ENCODE measurements at places on chromosomes 12 and 14.

GRCh38 chr12:1840981-1841425, 20.6 kb downstream of the LRTM2 start:
- no peak for DNase-seq

DNA sequence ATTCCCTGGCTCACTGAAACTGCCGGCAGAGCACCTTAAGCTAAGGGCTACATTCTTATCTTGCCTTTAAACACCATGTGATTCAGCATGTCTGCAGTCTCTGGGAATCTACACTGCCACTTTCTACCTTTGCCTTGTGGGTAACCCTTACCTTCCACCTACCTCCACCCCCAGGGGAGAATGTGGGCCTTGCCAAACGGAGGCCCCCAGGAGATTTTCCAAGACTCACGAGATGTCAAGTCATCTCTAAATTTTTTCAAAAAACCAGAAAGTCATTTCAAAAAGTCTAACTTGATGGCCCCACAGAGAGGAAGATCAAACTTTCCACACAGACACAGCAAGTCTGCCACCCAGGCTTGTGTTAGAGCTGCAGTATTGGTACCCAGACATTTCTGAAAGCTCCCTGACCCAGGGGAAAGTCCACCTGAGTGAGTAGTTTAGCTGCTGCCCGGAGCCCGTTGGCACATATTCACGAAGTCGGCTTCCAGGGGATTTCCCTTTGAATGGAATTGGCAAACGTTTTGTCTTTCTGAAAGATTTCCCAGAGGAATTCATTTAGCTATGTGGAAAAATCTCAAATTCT, 4.7 kb upstream of the PSMA6 start:
- peak; percentile 67 for DNase-seq

DNA sequence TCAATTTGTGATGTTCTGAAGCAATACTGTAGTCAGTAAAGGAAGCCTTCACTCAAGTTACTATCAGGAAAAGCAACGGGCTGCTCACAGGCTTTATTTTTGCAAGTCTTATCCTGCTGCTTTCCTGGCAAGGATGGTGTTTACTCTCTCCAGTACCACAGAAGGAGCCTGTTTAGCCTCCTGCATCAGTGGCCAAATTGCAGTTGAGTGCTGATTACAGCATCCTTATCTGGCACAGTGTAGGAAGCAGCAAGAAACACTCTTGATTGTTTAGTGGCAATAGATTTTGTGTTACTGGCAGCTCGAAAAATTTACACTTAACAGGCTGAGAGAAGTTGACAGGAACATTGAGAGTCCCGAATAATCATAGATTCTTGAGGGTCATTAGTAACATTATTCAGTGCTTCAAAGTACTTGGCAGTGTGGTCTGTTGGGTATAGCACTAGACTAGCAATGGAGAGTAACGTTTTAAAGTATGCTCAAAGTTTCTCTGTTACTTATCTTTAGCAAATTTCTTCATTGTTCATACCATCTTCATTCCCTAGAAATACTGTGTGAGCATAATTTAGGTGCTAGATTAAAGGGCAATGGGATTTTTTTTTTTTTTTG, 11.7 kb downstream of the TULP3 start:
- DNase-seq = peak; percentile 74

DNA sequence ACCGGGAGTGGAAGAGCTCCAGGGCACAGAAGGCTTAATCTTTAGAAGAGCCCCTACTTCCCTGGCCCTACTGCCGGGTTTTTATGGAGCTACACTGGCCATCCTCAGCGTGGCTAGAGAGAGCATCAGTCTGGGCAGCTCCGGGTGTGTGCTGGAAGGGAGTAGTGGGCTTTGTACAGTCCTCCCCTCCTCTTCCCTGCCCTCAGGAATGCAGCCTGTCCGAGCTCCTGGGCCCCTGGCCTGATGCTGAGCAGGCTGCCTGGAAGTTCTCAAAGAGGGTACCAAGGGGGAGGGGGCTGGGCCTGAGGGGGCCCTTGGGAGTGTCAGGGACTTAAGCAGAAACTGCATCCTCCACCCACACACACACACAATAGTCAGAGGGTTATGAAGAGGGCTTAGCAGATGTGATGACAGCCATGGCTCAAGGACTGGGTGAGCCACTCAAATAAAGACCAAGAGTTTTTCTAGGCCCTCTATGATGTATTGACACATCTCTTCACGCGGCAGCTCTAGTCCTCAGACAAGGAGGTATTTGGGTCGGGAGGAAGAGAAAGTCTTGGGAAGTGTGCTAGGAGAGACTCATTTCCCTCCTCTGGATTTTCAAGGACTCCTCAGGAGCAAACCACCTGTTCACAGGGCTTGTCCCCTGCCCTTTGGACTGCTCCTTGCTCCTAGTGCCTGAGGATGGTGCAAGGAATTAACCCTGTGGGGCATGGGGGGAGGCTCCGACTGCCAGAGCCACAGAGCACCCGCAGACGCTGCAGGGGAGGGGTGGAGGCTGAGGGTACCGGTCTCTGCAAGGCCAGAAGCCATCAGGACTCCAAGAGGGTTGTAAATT, 16.5 kb upstream of the FIGNL2 start:
- DNase-seq = peak; percentile 9

- DNase-seq = no peak
Measured at GRCh38 chr14:89290813-89291212, 126.2 kb downstream of the FOXN3 start.

Data from fibroblast of the aortic adventitia (primary cell).